ENCODE measurements at places on chromosomes 1 and 21.

DNA sequence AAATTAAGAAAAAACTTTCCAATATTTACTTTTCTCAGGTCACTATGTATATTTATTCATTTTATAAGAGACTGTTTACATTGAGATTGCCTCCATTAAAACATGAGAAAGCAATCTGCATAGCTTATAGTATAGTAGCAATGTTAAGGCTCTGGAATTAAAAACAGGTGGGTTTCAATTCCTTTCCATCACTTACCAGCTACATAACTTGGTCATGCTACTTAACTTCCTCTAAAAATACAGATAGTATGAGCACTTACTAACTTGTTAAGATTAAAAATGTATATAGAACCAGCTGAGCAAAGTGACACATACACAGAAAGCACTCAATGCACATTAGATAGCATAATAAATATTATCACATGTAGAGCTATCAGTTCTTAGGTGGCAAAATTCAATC, 76.6 kb downstream of the LYST start:
- no peak for DNase-seq

GRCh38 chr1:19633106-19633505, 11.0 kb upstream of the NBL1 start:
- no peak for DNase-seq

GRCh38 chr1:159989581-159989980, 35.5 kb upstream of the SLAMF9 start:
- no peak for DNase-seq

DNA sequence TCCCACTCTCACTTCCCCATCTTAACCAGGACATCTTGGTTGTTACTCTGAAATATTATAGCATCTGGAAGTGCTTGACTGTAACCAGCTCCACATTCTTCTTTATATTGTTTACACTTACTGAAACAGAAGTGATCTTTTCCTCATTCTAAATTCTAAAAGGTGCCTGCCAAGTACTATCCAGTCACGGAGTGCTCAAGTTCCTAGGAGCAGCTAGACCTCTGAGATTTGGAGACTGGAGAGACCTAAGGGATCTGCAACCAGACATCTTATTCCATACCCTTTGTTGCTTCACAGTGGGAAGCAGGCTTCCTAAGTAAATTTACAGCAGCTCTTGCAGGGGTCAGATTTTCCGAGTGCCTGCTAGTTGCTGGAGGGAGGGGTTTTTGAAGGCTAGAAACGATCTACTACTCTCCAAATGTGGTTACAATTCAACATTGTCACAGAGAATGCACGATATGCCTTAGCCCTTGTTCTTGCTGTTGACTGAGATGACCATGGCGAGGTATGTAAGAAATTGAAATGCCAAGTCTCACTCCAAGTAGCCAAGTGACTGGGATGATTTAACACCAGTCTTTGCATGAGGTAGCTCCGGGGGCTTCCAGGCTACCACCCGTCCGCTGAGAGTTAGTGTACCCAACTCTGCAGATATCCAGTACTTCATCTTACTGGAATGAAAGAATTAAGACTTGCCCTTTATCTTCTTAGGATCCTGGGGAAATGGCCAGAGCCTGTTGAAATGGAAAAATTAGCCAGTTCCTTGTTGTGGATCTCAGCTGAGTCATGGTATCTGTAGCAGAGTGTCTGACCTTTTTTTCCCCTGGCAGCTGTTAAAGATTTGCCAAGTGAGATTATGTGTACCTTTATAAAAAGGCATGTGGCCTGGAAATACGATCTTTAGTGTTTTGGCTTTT, 150.8 kb downstream of the MAST2 start:
- no peak for DNase-seq

- no peak for DNase-seq
These were observed 56.9 kb downstream of the CD58 start for GRCh38 chr1:116513956-116514355.

- DNase-seq = peak; percentile 84
These were observed 18.3 kb upstream of the HDAC1 start for GRCh38 chr1:32273391-32274208.

All from T-helper 22 cell (primary cell).